Upper lobe of left lung (tissue), 6 donors: ENCODE measurements at places on chromosomes 4 and X. TPM values are rescaled to one million over a fixed set of nuclear protein-coding genes. Genes with fewer than 3 reads are reported as not detected.

The CPEB2 gene
- 25.9 TPM for total RNA-seq

The SPARCL1 gene
- 406 TPM for total RNA-seq

The HTR2C gene
- not detected for total RNA-seq

The ZNF185 gene
- total RNA-seq: 13.6 TPM

The SHROOM4 gene
- 40.5 TPM for total RNA-seq
